ENCODE measurements at places on chromosomes 5 and 9.

GRCh38 chr5:67896311-67896929 lies 319.1 kb upstream of the PIK3R1 start:
- no peak for DNase-seq

DNA sequence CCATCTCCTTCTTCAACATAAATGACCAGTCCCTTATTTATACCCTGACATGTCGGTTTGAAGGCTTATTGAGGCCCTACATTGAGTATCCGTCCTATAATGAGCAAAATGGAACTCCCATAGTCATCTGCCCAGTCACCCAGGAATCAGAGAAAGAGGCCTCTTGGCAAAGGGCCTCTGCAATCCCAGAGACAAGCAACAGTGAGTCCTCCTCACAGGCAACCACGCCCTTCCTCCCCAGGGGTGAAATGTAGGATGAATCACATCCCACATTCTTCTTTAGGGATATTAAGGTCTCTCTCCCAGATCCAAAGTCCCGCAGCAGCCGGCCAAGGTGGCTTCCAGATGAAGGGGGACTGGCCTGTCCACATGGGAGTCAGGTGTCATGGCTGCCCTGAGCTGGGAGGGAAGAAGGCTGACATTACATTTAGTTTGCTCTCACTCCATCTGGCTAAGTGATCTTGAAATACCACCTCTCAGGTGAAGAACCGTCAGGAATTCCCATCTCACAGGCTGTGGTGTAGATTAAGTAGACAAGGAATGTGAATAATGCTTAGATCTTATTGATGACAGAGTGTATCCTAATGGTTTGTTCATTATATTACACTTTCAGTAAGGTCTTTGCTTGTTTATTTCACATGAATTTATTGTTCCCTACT lies 38.2 kb upstream of the BTNL3 start:
- DNase-seq, result no peak

DNA sequence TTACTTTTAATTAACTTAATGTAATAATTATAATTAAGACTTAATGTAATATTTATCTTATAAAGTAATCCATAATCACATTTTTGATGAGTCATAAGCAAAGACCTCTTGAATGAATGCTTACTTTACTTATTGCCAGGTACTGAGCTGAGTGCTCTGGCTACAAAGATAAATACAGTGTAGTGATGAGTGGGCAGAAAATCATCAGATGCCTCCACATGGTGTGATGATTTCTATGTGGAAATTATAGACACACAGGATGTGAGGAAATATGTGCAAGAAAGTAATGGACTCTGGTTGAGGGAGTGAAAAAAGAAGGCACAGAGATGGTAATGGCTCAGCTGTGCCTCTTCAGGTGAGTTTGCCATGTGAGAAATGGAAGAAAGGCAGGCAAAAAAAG lies 422.6 kb upstream of the CD180 start:
- DNase-seq, result no peak

DNA sequence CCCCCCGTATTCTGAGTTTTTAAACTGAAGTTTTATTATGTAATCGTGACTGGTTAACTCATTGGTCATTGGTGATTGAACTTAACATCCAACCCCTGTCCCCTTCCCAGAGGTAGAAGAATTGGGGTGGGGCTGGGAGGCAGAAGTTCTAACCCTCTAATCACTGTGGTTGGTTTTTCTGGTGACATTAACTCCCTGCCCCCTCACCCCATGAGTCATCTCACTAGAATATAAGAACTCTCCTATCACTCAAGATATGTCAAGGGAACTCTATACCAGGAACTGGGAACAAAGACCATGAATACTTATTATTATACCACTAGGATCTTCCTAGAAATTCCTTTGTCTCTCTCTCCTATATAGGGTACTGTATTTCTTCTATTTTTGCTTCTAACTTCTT lies 52.3 kb upstream of the CAVIN4 start:
- DNase-seq, result no peak

- DNase-seq, result no peak
Observed at GRCh38 chr5:39671561-39671961, 246.8 kb upstream of the DAB2 start.

GRCh38 chr5:174314261-174314660 lies 268.8 kb downstream of the NSG2 start:
- DNase-seq, result no peak

GRCh38 chr9:84296146-84296843 lies 44.3 kb downstream of the SLC28A3 start:
- no peak for DNase-seq

- DNase-seq, result no peak
Observed at GRCh38 chr9:131080589-131080988, 15.7 kb upstream of the AIF1L start.

- DNase-seq, result no peak
Observed at GRCh38 chr5:176774216-176775171, 35.9 kb upstream of the UNC5A start.

GRCh38 chr9:74876382-74876949 lies 11.3 kb downstream of the TRPM6 start:
- DNase-seq, result no peak
